GM10248 (cell line): ENCODE measurements at places on chromosomes 2 and 18.

- no peak for DNase-seq
Measured at GRCh38 chr2:27199241-27199640, 12.6 kb upstream of the ATRAID start.

DNA sequence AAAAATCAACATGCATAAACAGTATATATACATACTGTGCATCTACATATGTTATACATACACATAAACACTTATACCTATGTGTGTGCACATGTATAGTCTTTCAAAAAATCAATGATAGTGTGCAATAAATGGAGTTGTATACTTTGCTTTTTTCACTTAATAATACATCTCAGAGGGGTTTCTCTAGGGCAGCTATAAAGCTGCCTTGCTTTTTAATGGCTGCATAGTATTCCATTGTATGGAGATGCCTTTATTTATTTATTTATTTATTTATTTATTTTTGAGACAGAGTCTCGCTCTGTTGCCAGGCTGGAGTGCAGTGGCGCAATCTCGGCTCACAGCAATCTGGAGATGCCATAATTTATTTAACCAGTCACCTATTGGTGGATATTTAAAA lies 7.4 kb upstream of the RNF125 start:
- no peak for DNase-seq

GRCh38 chr2:27832396-27832795 lies 57.8 kb downstream of the RBKS start:
- DNase-seq: no peak

DNA sequence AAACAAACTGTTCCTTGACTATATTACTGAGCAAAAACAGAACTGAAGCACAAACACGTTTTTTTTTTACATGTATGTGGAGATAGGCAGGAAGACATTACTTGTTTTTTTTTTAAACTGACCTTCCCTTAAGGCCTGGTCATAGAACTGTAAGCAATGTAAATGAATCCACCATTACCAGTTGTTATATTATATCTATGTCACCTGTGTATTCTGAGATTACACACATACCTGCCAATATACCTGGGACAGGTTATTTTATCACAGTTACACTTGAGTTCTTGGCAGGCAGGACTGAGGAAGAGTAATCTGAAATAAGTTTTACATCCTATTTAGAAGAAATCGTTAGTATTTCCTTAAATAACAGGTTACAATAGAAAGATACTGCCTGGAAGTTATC lies 155.3 kb downstream of the BAZ2B start:
- no peak for DNase-seq

- DNase-seq: no peak
Measured at GRCh38 chr2:223102040-223102400, 50.0 kb downstream of the KCNE4 start.

- DNase-seq: no peak
Measured at GRCh38 chr2:207257251-207258250, 91.8 kb upstream of the KLF7 start.

DNA sequence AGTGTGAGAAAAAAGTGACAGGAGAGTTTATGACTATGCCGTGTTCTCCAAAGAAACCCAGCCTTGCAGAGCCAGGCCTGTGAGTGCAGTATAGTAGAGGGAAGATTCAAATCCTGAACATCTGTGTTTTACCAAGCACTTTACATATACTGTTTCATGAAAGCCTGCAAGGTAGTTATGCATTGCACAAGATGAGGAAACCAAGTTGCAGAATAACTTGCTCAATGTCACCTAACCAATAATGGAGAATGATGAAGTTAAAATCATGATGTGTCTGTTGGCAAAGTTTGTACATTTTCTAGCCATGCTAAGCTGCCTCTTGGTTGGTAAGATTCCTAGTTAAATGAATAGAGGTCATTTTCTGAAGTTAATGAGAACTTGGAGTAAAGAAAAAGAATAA lies 29.3 kb downstream of the SYT4 start:
- no peak for DNase-seq

DNA sequence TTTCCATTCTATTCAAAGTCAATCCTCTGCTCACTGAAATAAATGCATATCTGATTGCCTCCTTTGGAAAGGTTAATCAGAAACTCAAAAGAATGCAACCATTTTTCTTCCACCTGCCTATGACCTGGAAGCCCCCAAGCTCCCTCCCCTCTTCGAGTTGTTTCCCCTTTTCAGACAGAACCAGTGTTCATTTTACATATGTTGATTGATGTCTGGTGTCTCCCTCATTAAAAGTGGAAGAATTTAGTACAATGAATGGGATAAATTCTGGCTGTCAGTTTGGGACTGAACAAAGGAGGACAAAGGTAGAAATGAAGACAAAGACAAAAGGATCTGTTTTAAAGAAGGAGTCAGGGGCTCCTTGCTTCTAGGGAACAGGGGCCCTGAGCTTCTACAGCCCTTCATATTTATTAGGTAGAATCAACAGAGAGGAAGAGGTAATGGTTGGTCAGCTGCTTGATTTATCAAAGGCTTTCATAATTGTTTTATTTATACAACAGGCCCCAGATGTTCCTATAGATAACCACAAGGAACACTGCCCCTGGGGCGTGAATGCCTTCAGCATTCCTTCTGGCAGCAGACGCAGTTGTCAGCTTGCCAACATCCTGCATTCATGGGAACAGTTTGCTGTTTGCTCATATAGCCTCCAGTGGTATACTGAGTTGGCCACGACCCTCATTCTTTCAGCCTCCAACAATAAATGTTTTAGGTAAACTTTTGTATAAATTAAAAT lies 949.8 kb upstream of the LRATD1 start:
- DNase-seq: no peak

- DNase-seq: no peak
Measured at GRCh38 chr2:239688122-239688681, 287.4 kb upstream of the HDAC4 start.

DNA sequence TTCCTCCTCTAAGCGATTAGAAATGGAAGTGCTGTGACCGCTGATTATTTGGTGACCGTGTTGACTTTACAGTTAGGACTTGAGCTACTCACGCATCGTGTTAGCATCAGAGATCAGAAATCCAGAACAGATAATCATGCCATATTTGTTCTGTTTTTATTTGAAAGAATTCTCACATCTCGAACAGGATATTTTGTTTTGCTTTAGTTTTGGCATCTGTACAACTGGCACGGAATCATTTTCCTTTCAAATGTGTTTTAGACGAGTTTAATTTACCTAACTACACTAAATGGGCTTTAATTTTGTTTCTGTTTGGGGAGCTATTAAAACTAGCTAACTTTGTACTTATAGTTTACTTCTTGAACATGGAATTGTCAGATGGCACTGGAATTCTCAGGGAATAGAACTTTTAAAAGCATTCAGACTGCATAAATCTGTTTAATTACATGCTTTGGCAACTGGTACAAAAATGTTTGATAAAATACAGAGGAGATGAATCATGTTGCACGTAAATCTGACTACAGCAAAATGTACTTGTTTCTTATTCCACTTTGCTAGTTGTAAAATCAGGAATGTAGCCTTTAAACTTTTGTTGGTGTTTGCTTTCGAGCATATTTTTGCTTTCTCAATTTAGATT lies 1.4 kb downstream of the ITPRID2 start:
- no peak for DNase-seq

GRCh38 chr2:53289309-53290006 lies 478.1 kb upstream of the CHAC2 start:
- no peak for DNase-seq

GRCh38 chr2:26861610-26862224 lies 13.8 kb downstream of the DPYSL5 start:
- no peak for DNase-seq

- DNase-seq: no peak
Measured at GRCh38 chr18:12606592-12607315, 51.2 kb downstream of the SPIRE1 start.

DNA sequence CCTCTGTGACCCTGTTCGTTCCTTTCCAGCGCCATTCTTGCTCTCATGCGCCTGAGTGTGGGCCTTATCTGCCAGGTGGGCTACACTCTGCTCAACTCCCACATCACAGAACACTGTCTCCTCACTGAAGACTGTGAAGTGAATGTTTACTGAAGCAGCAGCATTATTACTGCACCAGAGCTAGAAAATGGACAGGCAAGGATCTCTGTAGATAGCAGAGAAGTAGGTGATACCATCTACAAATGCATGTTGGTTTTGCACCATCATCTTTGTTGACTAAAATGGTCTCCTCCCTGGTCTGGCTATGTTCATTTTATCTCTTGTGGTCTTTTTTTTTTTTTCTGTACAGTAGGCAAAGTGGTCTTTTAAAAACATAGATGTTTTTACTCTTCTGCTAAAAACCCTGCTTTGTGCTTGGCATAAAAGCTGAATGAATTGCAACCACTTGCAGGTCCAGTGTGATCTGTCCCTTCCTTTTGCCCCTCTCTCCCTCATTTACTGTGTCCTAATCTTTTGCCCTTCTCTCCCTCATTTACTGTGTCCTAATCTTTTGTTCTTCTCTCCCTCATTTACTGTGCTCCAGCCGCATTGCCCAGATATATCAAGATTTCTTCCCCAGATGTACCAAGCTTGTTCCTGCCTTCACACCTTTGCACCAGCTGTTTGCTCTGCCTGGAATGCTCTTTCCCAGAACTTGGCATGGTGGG lies 35.4 kb downstream of the BABAM2 start:
- DNase-seq: no peak

DNA sequence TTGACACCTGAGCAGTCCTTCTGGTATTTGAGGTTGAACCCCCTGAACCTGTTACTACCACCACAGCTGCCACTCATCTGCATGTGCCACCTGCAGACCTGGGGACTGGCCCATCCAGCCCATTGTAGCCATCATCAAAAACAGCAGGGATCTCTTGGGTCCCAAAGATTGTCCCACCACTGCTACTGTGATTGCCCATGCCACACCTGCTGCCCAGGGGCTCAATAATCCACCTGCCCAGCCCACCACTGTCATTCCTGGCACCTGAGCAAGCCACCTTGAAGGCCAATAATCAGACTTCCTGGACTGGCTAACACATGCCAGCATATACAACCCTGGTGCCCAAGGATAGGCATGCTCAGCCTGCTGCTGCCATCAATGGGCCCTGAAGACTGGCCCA lies 327.6 kb downstream of the CYRIA start:
- DNase-seq: no peak

DNA sequence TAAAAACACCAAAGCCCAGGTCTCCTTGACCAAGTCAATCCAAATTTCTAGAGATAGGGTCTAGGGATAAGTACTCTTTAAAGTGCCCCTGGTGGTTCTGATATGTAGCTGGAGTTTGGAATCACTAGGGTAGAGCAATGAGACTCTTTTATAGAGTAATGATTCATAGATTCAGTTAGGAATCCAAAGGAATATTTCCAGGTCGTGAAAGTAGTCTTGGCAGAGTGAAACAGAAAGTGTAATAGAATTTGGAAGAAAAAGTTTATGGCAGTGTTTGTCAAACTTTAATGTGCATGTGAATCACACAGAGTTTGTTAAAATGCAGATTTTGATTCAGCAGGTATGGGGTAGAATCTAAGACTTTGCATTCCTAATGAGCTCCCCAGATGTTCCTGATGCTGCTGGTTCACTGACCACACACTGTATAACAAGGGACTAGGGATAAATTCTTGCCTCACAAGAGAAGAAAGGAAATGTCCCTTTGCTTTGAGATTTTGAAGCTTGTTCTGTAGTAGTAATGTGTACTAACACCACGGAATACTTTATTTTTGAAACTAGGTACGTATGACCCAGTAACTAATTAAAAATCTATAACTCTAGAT lies 1.8 kb downstream of the UPP2 start:
- DNase-seq: no peak

- no peak for DNase-seq
Measured at GRCh38 chr18:37852464-37852863, 286.9 kb upstream of the CELF4 start.

GRCh38 chr2:109299536-109299935 lies 170.5 kb downstream of the SH3RF3 start:
- DNase-seq: no peak

- DNase-seq: no peak
Measured at GRCh38 chr18:42636309-42636708, 479.2 kb downstream of the RIT2 start.

DNA sequence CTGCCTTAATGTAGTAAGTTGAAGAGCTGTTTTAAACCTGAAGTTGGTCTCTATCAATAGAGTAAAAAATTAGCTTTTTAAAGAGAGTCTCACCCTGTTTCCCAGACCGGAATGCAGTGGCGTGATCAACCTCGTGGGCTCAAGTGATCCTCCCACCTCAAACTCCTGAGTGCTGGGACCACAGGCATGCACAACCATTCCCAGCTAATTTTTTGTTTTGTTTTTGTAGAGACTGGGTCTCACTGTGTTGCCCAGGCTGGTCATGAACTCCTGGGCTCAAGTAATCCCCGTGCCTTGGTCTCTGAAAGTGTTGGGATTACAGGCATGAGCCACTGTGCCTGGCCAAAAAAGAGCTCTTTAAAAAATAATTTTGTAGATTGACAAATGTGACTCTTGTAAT lies 40.3 kb downstream of the CRIM1 start:
- no peak for DNase-seq

DNA sequence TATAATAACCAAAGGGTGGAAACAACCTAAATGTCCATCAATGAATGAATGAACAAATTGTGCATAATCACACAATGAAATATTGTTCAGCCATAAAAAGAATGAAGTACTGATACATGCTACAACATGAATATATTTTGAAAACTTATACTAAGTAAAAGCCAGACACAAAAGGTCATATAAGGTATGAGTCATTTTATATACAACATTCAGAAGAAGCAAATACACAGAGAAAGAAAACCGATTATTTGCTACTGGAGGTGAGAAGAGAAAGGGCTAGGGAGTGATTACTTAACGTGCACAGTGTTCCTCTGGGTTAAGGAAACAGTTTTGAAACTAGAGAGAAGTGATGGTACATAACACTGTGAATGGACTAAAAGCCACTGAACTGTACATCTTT lies 105.3 kb downstream of the GORASP2 start:
- no peak for DNase-seq

- DNase-seq: no peak
Measured at GRCh38 chr2:39325966-39326365, 82.2 kb upstream of the CDKL4 start.

GRCh38 chr18:47458483-47458882 lies 207.0 kb upstream of the SKOR2 start:
- DNase-seq: no peak

DNA sequence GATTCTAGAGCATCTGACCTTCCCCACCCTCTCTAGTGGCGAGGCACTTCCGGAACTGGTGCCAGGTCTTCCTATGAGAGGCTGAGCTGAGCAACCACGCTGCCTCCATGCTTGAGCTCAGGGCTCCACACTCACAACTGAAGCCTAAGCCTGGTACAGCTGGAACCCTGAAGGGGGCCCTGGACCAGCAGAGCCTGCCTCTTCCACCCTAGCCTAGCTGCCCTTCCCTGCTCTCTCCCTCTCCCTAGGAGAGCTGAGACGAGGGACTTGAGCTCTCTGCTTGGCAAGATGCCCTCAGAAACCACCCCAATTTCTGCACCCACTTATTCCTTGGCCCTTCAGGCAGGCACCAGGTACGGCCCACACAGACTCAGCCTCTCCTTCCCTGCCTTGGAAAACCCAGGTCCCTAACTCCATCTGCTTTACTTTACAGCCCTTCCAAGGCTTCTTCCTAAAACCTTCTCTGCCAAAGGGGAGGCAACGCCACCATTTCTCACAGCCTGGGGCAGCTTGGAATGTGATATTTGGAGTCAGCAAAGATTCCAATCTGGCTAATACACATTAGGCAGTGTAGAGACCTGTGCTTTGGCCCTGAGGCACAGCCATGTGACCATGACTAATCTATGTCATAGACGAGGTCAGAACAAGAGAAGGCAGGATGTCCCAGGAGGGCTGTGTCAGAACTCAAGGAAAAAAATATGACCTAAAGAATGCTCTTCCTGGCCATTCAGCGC lies 18.8 kb downstream of the COX7A2L start:
- no peak for DNase-seq
